CD8-positive, alpha-beta T cell (primary cell): ENCODE measurements at places on chromosomes 5 and 9.
A peak's percentile ranks its signal among the peaks of the same experiment; 100 is the strongest.

- DNase-seq: no peak
These were observed 257.8 kb downstream of the PLK2 start for GRCh38 chr5:58201922-58202648.

GRCh38 chr5:51890435-51891116 lies 507.3 kb downstream of the ISL1 start:
- DNase-seq: no peak

GRCh38 chr5:155665361-155665760 lies 651.8 kb downstream of the KIF4B start:
- DNase-seq: no peak

- no peak for DNase-seq
These were observed 566.2 kb upstream of the WWC1 start for GRCh38 chr5:167725264-167725663.

DNA sequence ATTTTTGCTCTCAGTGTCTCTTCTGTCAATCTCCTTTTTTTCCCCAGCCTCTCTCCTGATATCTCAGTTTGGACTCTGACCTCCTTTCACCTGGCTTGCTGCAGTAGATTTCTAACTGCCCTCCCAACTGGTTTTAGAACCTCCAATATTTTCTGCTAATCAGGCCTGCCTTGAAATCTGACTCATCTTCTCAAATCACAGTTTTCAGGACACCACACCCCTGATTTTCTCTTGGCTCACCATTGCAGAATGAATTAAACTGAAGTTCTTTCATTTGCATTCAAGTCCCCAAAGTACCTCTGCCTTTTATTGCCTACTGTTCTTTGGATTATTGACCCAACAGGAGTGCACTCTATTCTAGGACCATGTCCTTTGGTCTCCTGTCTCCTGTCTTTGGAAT lies 310.4 kb upstream of the TRPC7 start:
- no peak for DNase-seq

- DNase-seq: no peak
These were observed 31.5 kb upstream of the GZMA start for GRCh38 chr5:55070968-55071367.

DNA sequence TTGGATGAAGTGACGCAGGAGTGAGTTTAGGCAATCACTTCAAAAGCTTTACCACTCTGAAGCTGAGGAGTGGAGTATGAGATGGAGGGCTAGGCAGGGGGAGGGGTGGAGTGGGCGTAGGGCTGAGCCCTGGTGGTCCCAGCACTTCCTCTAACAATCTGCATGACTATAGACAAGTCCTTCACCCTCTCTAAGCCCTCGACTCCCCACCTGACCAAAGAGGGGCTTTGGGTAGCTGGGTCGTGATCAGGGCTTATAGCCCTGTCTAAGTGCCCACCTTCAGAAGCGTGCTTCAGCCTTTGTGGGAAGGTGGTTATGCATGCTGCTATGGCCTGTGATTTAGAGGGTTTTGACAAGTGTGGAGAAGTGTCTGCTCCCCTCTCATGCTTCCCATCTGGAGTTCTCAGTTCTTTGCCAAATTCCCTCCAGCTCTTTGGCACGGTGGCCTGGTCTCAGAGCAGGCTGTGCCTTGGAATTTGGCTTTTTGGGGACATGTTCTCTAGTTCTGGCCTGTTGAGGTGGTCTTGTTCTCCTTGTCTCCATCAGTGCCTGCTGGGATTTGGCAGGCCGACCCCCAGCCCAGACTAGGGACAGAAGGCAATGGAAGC lies 53.0 kb downstream of the ACTBL2 start:
- DNase-seq: no peak

- no peak for DNase-seq
These were observed 17.3 kb downstream of the RIOK2 start for GRCh38 chr5:97165726-97166125.

- DNase-seq: peak; percentile 32
These were observed 37.4 kb downstream of the CSNK1G3 start for GRCh38 chr5:123549256-123549904.

DNA sequence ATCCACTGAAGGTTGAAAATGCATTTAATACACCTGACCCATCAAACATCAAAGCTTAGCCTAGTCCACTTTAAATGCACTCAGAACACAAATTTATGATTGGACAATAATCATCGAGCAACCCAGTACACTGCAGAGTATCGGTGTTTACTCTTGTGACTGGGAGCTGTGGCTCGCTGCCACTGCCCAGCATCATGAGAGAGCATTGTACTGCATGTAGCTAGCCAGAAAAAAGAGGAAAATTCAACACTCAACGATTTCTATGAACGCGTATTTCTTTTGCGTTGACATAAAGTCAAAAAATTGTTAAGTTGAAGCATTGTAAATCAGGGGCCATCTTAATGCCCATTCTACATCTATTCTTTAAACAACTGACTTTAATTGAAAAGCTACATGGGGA lies 95.1 kb upstream of the CD180 start:
- DNase-seq: no peak

DNA sequence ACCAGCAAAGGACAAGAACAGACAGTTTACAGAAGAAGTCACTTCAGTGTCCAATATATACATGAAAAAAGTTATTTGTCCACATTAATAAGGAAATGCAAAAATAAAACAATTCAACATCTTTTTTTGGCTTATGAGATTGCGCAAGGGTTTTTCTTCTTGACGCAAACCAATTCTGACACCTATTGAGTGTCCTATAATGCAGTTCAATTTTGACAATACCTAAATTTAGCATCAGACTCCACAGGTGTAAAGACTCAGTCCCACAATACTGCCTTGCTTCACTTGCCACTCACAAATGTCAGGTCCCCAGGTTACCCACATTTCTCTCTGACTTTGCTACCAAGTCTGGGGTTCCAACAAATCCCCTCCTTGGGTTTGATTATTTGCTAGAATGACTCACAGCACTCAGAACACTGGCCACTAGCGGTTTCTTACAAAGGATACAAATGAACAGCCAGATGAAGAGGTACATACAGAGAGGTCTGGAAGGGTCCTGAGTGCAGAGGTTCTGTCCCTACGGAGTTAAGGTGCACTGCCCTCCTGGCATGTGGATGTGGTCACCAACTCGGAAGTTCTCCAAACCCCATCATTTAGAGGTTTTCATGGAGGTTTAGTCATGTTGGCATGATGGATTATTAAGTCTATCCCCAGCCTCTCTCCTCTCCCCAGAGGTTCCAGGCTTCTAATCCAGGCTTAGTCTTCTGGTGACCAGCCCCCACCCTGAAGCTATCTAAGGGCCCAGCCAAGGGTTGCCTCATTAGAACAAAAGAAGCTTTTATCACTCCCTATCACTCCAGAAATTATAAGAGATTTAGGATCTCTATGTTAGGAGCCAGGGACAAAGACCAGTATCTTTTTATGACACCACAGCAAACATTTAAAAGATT lies 27.0 kb upstream of the SLC22A5 start:
- no peak for DNase-seq

DNA sequence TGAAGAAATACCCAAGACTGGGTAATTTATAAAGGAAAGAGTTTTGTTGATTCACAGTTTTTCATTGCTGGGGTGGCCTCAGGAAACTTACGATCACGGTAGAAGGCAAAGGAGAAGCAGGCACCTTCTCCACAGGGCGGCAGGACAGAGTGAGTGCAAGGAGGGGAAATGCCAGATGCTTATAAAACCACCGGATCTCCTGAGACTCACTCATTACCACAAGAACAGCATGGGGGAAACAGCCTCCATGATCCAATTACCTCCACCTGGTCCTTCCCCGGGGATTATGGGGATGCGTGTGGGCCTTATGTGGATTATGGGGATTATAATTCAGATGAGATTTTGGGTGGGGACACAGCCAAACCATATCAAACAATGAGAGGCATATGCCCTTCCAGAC lies 18.5 kb upstream of the RORB start:
- DNase-seq: no peak

GRCh38 chr5:149063017-149063687 lies at the start of gene SH3TC2:
Gene SH3TC2 (minus strand): TSS chr5:149063062. CDS start chr5:149063022, 40 bp downstream.
- DNase-seq: no peak

DNA sequence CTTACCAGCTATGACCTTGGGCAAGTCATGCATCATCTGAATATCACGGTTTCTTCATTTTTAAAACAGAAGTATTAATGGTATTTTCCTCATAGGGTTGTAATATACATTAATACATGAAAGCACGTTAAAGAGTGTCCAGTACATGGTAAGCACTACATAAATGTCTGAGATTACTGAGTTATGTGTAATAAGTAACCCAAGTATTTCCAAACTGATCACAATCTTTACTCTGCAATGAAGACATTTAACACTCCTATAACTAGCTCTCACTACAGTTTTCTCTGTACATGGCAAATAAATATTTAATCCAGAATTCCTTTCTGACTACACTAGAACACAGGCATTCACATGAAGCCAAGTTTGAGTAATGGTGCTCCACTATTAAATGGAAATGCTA lies 4.0 kb downstream of the GLDC start:
- no peak for DNase-seq

GRCh38 chr5:10391130-10391529 lies 37.6 kb downstream of the MARCHF6 start:
- DNase-seq: no peak

DNA sequence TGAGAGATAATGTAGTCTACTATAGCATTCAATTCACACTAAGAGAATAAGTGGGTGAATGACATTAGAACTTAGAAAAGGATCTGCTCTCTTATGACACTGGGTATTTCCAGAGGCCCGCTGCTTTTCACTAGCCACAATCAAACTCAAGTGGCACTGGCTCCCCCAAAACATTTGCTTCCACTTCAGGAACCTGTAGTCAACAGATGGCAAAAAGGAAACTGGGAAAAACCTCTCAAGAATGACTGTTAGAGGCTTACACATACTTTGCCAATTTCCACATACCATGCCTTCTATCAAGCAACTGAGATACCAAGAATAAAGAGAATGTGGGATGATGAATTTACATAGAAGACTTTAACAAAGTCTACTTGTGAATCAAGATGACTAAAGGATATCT lies 11.2 kb downstream of the POC5 start:
- no peak for DNase-seq
